ENCODE measurements at places on chromosomes 12 and 14.

- DNase-seq, result no peak
Observed at GRCh38 chr14:105426416-105427130, 6.9 kb downstream of the MTA1 start.

GRCh38 chr12:5305886-5306545, 125.9 kb upstream of the NTF3 start:
- DNase-seq, result no peak

- no peak for DNase-seq
Observed at GRCh38 chr14:95242870-95243269, 76.8 kb downstream of the CLMN start.

- peak; percentile 78 for DNase-seq
Observed at GRCh38 chr14:103281496-103282231, 52.4 kb upstream of the EIF5 start.

DNA sequence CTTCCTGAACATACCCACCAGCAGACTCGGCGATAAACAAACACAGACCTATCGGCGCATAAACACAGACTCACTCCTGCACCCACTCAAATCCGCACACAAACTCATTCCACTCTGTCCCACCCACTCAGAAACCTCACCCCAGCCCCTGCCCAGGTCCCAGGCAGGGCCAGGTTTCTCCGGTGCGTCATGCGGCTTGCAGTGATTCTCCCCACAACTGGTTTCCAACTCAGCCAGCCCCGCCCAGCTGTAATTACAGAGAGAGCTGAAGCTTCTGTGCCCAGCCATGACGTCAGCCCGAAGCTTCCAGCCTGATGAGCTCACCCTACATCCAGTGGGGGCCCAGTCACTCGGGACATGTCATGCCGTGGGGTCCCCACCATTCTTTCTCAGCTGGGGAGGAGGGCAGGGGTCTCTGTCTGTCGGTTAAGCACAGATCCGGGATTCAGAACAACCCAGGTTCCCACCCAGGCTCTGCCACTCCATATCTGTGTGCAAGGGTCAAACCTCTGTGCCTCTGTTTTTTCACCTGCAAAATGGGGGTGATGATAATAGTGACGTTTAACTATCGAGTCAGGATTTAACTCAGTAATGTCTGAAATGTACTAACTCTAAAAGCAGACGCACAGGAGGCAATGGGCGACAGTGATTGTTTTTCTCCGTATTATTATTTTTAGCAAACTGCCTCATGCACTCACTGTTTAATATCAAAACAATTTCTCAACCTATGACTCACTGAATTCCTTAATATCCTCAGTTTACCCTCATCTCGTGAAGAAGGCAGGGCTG, 2.3 kb upstream of the HSPB8 start:
- peak; percentile 87 for DNase-seq

- no peak for DNase-seq
Observed at GRCh38 chr14:63564318-63564717, 21.1 kb upstream of the PPP2R5E start.

DNA sequence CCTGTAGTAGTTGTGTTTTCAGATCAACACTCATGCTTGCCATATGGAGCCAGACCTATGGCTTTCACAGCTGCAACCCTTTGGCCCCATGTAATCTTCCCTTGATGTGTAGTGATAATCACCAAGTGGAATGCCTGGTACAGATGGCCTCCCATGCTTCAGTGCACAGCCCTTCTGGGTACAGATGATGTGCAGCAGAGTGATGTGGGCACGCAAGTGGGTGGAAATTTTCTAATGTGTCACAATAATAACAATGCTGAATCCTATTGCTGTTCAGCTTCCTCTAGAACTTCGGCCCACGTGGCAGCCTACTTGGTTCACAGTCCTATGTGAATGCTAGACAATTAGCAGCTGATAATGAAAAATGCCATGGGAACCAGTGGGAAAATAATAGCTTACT, 188.1 kb downstream of the SNAPC1 start:
- DNase-seq, result no peak

GRCh38 chr14:23245282-23245681, 7.5 kb downstream of the RNF212B start:
- no peak for DNase-seq

DNA sequence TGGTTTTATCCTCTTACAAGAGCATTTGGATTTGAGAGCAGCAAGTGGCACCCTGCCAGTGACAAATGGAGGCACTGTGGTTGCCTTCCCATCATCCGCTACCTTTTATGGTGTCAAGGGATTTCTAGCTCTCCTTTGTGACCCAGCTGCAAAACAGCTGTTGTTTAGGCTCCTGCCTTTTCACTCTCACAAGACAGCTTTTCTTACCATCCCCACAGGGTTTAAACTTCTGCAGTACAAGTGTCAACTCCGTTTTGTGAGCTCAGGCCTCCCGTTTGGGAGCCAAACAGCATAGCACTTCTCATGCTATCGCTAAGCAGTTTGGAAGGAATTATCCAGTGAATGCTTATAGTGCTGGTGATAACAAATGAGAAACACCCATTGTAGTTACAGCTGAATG, 331.4 kb downstream of the TMTC2 start:
- DNase-seq, result no peak

GRCh38 chr12:47841910-47842309, 22.2 kb upstream of the HDAC7 start:
- DNase-seq, result no peak

GRCh38 chr12:104226672-104227071, 11.1 kb downstream of the TXNRD1 start:
- no peak for DNase-seq

DNA sequence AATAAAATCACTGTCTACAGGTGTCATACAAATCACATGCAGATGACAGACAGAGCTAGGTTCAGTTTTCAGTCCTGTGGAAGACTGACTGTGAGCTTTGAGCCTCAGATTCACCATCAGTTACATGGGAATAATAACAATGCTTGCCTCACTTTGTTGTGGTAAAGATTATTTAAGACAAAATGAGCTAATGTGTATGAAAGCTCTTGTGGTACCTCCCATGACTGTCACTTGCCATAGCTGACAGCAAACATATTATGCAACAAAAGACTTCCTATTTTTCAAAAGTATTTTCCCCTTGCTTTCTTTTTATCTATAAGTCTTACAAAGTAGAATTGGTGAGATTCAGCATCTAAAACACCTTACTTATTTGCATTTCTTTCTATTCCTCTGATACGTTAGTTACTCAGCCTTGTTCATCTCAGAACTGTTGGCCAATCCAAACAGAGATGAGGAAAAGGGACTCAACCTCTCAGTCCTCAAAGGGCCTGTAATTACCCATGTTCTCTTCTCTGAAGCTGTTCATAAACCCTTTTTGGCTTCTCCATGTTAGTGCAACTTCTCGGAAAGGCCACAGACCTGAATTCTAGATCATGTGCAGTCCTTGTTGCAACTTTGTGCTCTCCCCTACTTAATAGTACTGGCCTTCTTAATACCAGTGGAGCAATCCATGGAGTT, 8.8 kb upstream of the DDHD1 start:
- no peak for DNase-seq

- DNase-seq, result no peak
Observed at GRCh38 chr12:48175613-48176416, 7.6 kb upstream of the CCDC184 start.

GRCh38 chr14:86770186-86770585, 1222.8 kb downstream of the GALC start:
- no peak for DNase-seq

GRCh38 chr12:6548556-6548955, 7.3 kb downstream of the IFFO1 start:
- no peak for DNase-seq

DNA sequence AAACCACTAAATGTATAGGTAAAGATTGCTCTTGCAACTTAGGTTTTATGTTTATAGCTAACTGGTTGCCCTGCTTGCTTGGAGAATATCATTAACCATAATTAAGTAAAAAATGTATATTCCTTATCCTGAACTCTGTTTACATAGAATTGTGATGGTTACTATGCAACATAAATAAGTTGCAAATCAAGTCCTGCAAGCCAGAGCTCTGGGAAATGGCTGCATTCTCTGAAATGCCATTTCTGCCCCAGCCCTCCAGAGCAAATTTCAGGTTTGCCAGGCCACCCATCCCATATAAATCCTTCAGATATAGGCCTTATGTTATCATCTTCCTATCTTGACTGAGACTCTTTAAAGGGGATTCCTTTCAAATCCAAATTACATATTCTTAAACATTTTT, 118.4 kb upstream of the MYF6 start:
- DNase-seq, result no peak

DNA sequence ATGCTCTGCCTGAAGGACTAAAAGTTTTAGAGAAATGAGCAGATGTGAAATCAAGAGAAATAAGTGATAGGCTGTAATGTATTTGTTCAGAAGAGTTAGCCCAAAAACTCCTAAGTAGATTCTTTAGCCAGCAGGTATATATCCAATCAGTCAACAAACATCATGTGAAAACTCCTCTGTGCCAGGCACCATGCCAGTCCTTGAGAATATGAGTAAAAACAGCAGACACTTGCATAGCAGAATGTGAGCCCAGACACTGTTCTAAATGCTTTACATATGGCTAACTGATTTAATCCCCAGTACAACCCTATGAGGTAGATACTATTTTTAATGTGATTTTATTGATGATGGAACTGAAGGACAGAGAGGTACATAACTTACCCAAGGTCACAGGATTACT, 329.8 kb downstream of the PAWR start:
- DNase-seq, result no peak

DNA sequence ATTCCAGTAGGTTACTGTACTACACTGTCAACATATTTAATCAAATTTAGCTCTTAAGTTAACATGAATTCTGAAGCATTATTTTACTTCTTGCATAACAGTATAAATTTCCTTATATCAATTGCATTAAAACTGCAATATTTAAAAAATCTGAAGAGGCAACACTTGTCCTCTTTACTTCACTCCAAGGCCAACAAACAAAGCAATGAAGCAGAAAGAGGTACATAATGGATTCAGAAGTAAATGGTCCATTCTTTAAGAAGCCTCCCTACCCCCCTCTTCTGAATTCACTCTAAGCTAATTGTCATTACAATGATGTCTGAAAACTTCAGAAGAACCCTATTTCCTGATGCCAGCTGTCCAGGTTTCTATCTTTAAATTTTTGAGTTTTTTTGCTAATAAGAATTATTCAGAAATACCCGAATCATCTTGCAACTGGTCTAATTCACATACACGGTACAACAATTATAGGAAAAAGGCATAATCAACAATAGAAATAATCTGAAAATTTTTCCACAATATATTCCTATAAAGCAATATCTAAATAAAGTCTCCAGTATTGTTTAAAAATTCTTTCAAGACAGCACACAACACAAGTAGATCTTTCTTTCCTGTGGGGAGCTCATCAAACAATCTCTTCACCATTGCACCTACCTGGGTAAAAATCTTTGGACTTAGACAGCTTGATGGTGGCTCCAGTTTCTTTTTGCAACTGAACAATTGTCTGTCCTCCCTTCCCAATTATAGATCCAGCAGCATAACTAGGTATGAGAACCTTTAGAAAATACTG, 2.9 kb downstream of the NOVA1 start:
- DNase-seq, result no peak

DNA sequence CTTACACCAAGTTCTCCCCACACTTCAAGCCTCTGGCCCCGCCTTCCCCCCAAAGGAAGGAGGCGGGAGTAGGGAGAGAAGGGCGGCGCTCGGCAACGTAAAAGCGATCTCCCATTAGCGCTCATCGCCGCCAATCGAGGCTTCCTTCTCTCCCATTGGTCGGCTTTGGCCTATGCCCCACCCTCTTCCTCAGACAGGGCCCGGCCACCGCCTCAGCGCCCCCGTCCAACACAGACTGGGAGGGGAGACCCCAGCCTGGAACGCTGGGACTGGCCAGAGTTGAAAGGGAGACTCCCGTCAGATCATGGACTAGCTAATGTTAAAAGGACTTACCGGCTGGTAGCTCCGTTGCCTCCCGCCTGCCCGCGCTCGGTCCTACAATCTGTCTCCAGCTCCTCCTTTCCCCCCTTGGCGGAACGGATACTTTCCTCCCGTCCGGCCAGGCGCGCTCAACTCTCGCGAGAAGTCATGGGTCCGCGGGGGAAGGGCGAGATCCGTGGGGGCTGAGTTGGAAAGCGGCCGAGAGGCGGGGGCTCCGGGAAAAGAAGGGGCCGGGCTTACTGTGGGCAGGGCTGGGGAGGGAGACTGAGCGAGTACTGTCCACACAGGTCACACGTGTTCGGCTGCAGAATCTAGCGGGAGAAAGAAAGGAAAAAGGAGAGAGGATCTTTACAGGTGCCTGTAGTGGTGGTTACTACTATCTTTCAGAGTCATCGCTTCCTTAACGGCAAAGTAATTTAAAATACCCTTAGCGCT, at the start of gene ATF7:
ATF7 (minus strand) TSS at position 437 of the 756 bp plus-strand sequence. CDS start 25,382 bp downstream, outside the sequence.
- peak; percentile 96 for DNase-seq

DNA sequence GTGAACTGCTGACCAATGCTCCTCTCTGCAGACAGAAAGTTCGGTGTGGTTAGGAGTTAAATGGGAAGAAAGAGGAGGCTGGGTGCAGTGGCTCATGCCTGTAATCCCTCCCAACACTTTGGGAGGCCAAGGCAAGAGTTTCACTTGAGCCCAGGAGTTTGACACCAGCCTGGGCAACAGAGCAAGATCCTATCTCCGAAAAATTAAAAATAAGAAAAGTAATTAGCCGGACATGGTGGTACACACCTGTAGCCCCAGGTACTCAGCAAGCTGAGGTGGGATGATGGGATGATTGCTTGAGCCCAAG, 19.0 kb downstream of the ATXN2 start:
- no peak for DNase-seq

GRCh38 chr14:92658684-92659083, 89.7 kb downstream of the LGMN start:
- no peak for DNase-seq

- DNase-seq, result no peak
Observed at GRCh38 chr12:74644681-74645080, 107.0 kb downstream of the ATXN7L3B start.

GRCh38 chr12:68406134-68406576, 74.0 kb upstream of the MDM1 start:
- DNase-seq, result peak; percentile 75

DNA sequence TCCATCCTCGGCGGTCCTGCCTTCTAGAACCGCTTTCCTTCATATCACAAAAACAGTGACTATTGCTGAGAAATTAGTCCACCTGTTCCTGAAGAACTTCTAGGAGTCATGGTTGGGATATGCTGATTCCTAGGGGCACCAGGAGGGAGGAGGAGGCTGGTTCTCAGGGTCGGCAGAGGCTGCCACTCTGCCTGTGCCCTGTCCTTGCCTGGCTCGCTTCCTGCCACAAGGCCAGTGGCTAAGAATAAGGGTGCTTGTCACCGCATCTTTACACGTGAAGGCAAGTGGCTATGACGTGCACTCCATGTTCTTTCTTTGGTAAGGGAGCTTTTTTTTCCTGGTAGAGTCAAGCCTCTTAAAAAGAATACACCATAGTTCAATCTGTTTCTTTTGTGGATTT, 18.7 kb upstream of the DGLUCY start:
- no peak for DNase-seq

GRCh38 chr12:2314492-2314891, 261.7 kb downstream of the CACNA1C start:
- DNase-seq, result no peak

DNA sequence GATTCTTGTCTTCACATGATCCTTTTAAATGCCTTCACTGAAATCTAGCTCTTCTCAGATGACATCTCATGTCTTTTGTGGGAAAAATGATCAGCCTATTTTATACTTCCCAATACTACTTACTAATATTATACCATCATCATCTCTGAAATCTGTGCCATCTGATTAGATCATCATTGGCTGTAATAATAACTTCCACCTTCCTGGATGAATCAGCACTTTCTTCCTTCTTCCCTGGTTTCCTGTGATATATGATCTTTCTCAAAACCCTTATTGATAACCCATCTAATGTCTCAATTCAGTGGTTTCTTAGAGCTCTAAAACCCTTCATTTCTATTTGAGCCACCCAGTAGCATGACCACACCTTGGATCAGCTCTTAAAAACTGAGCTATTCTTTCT, 30.9 kb downstream of the GPR137C start:
- no peak for DNase-seq

Data from AG08396 (cell line).